ENCODE measurements at places on chromosomes 11 and 22.

DNA sequence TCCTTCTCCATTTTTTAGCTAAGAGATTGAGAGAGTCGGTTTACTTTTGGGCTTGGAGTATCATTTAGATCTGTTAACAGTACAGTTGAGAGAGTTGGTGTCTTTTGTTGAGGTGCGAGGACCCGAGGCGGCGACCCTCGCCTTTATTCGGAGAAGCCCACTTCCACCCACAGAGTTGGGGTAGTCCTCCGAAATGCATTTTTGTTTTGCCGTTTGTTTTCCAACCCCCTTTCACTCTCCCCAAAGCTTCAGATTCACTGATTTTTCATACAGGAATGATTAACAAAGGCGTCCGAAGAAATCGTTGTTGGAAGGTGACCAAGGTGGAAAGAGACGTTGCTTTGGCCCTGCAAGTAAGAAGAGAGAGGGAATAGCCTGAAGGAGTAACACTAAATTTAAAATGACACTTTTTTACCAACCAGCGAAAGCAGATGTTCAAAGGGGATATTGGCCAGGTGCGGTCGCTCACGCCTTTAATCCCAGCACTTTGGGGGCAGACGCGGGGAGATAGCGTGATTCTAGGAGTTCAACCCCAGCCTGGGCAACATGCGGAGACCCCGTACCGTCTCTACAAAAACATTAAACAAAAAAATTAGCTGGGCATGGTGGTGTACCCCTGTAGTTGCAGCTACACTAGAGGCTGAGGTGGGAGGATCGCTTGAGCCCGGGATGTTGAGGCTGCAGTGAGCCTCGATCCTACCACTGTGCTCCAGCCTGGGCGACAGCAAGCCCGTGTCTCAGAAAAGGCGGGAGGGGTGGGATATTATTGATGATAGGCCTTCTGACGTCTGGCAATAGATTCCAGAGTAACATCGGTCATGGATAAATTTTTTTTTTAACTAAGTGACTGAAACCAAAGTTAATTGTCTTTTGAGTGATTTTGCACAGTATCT lies 899 bp upstream of the RAB30 start:
- DNase-seq, result no peak

DNA sequence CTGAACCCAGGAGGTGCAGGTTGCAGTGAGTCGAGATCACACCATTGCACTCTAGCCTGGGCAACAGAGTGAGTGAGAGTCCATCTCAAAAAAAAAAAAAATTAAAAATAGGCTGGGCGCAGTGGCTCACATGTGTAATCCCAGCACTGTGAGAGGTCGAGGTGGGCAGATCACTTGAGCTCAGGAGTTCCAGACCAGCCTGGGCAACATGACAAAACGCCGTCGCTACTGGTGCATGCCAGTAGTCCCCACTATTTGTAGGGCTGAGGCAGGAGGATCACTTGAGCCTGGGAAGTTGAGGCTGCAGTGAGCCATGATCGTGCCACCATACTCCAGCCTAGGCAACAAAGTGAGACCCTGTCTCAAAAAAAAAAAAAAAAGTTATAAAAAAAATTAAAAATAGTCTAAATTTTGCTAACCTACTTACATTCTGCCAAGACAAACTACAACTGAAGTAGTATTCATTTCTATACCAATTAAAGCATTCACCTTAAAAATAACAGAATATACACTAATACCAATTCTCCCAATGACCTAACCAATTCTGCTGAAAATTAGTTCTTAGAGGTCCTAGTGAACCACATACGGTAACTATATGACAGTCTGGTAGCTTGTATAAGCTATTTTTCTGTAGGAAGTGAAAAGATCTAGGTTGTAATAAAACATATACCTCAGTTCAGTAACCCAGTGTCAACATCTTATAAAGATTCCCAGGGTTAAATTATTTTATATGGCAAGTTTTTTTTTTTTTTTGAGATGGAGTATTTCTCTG lies 7.1 kb downstream of the DDX6 start:
- no peak for DNase-seq

DNA sequence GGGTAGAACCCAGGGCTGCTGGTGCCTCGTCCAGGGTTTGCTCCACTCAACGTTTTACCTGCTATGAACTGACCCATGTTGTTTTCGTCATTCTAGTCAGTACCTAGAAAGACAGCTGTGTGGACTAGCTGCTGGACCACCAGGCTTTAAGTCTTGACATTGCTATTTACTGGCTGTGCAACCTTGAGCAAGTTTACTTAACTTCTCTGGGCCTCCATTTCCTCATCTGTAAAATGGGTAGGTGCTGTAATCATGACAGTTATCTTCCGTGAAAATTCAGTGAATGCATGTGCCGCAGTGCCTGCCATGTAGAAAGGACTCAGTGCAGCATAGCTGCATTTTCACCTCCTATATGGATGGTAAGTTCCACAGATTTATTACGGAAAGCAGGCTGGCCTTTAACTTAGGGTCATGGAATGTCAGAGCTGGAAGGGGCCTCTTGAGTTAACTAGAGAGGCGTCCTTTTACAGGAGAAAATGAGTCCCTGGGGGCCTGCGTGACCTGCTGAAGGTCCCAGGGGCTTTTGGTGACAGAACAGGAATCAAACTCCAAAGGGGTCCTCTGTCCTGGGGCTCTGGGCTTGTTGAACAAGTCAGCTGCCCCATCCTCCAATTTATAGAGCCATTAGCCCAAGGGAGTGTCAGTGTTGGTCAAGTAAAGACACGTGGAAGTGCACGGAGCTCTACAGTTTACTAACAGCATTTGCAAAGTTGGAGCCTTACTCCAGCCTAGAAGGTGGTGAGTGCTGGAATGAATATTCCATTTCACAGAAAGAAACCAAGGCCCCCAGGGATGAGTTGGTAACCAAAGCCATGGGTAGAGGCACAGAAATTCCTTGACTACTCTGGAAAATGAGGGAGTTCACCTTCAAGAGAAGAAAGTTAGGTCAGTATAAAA lies 12.0 kb upstream of the MALAT1 start:
- no peak for DNase-seq

- DNase-seq, result peak; percentile 72
Measured at GRCh38 chr11:47565340-47566148, at the start of gene PTPMT1. PTPMT1 (plus strand) TSS chr11:47565599; CDS start chr11:47565623, 24 bp downstream.

DNA sequence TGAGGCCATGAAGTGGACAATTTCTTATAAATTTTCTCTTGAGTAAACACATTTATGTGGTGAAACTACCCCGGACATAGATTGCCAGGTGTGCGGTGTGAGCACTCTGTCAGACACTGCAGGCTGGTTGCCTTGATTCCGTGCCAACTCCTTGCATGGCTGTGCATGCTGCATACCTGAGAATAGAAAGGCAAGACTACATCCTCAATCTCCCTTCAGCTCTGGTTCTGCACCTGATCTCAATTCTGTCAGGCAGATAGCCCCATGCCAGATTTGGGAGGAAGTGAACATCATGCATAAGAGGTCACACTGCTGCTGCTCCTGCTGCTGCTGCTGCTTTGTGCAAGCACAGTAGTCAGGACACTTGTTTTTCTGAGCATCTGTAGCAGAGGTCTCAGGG lies 42.5 kb upstream of the DEUP1 start:
- DNase-seq, result no peak

DNA sequence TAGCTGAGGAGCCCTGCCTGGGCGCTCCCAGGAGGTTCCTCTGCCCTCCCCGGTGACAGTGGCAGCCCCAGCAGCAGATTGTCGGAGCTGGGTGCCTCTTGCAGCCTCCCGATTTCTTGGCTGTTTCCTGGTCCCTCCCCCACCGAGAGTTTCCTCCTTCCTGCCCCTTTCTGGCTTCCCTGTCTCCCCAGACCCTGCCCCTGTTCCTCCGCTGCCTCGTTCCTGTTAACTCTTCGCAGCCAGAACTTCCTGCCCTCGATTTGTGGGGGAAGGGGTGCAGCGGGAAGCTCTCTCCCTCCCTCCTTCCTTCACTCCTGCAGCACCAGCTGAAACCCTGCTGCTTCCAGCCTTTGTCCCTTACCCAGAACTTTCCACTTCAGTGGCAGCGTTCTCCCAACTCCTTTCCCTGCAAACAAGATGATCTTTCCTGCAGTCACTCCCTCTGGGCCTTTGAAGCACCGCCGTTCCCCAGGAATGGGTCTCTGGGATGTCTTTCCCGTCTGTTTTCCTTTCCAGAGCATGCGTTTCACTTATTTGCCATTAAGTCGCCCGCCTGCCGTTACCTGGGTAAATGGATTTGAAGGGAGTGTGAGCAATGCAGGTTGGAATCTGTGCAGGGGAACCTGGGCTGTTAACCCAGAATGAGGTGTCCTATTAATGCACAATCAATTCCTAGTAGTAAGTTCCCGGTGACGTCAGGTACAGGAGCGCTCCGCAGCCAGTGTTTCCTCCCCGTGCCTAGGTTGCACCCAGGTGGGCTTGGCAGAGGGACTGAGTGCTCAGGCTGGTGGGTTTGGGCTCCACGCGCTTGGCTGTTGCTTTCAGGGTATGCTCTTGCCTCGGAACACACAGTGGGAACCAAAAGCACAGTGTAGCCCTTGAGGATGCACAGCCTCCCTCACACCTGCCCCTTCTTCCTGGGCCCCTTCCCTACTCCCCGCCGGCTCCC lies 4.3 kb downstream of the GRK2 start:
- peak; percentile 64 for DNase-seq

DNA sequence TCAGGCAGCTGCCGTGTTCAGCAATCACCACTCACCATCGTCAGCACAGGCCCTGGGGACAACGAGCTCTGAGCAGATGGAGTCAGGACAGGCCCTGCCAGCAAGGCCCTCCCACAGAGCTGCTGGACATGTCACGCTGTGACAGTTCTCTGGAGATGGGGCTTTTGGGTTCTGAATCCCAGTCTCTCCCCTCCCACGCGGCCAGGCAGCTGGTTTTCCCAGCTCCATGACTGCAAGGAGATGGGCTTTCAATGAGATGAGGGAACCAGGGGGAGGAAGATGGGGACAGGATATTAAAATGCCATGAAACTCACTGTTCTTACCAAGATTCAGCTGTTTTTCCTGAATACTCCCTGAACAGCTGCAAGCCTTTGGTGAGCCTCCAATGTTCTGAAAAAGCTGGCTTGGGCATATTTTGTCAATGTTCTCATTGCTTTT lies 305.9 kb downstream of the BRD1 start:
- peak; percentile 23 for DNase-seq

DNA sequence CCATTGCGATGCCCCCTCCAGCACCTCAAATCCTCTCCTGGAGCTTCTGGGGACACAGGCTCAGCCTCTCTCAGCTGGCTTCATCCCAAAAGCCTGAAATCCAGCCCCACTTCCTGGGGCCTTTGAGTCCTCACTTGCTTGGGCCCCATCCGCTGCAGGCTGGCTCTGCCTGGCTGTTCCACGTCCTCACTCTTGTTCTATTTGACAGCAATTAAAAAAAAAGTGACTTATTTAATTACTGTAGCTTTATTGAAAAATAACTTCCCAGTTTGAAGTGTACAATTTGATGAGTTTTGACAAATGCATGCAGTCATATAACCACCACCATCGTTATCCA lies 27.2 kb downstream of the PARVG start:
- DNase-seq, result no peak

- DNase-seq, result peak; percentile 72
Measured at GRCh38 chr11:504053-504993, 2.7 kb downstream of the RNH1 start.

- no peak for DNase-seq
Measured at GRCh38 chr11:33889296-33889695, 2.6 kb downstream of the LMO2 start.

DNA sequence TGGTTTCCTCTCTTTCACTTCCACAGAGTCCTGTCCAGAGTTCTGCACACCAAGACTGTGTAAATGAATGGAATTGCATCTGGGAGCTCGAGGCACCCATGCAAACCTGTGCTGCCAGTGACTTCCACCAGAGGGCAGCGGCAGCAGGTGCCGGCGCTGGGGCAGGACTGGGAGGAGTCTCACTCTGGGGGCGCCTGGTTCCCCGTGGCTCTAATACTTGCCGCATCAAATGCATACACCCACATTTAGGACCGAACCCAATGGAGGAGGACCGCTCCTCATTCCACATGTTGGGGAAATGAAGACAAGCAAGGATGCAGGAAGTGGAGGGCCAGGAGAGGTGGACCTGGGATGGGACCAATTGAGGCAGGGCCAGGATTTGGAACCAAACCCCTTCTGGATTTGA lies 1.1 kb upstream of the CD6 start:
- no peak for DNase-seq

DNA sequence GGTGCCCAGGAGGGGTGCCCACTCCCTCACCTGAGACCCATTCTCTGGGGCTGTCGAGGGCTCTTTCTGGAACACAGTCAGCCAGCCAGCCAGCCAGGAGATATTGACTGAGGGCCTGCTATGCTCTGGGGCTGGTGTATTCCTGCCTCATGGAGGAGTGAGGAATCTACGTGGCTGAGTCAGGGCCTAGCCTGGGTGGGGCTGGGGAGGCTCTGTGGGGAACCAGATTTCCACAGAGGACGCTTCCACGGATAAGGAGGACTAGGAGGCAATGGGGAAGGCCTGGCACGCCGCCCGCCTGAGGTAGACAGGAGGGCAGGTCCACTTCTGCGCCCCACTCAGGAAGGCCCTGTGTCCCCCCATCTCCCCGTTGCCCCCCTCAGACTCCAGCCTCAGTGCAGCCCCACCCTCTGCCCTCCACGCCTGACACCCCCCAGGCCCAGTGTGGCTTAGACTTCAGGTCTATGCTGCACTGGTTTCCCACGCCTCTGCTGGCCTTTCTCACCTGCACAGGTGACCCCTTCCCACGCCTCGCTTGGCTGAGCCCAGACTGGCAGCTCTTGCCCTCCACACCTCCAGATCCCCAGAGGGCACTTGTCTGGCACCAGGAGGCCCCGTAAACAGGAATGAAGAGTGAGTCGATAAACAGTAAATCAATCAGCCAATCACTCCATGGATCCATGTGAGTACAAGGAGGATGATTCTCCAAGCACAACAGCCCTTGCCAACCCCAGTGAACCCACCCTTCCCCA lies 37.5 kb downstream of the MACROD1 start:
- no peak for DNase-seq

DNA sequence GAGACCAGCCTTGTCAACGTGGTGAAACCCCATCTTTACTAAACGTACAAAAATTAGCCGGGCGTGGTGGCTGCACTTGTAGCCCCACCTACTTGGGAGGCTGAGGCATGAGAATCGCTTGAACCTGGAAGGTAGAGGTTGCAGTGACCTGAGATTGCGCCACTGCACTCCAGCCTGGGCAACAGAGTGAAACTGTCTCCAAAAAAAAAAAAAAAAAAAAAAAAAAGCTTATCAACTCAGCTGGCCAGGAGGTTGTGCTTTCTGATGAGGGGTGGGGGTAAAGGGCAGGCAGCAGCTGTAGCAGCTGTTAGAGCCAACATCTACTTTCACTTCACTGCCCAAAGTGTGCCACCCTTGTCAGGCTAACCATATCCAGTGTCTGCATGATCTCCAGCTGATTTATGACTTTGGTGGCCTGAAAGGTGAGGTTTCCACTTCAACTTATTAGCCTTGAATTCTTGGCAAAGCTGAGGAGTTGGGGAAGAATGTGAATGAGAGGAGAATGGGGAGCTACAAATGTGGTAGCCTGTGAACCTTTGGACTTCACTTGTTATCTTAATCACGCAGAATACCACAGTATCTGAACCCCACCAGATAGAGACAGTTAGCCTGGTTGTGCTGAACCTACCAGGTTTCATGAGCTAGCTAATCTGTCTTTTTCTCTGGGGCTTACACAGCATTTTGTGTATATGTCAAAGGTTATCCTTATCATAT lies 19.6 kb downstream of the RNF121 start:
- no peak for DNase-seq
